ENCODE measurements at places on chromosomes 16 and 17. TPM values are rescaled to one million over a fixed set of nuclear protein-coding genes. Genes with fewer than 3 reads are reported as not detected.

TPSG1 gene
- total RNA-seq, result not detected

XYLT1 gene
- 47.7 TPM for total RNA-seq

CX3CL1 gene
- not detected for total RNA-seq

UTS2R gene
- total RNA-seq, result not detected

TMEM220 gene
- total RNA-seq, result 0.84 TPM

TLE7 gene
- total RNA-seq, result not detected

AIPL1 gene
- total RNA-seq, result not detected

SSTR5 gene
- total RNA-seq, result not detected

SOCS7 gene
- 16.7 TPM for total RNA-seq

METTL16 gene
- total RNA-seq, result 32.5 TPM

PIMREG gene
- total RNA-seq, result 24.9 TPM

CACNG4 gene
- not detected for total RNA-seq

TBX2 gene
- total RNA-seq, result not detected

CCL23 gene
- not detected for total RNA-seq

MYLK3 gene
- 0.59 TPM for total RNA-seq

DPEP1 gene
- not detected for total RNA-seq

GSDMA gene
- 0.59 TPM for total RNA-seq

RNPS1 gene
- 299 TPM for total RNA-seq

NAA60 gene
- 43.8 TPM for total RNA-seq

GPR142 gene
- not detected for total RNA-seq

CLEC18A gene
- total RNA-seq, result 0.89 TPM

HSPB9 gene
- not detected for total RNA-seq

PRAC2 gene
- total RNA-seq, result not detected

ADGRG1 gene
- total RNA-seq, result 2.4 TPM

SHMT1 gene
- total RNA-seq, result 67.0 TPM

HOXB6 gene
- 0.30 TPM for total RNA-seq

CEP131 gene
- 13.7 TPM for total RNA-seq

SLC52A1 gene
- total RNA-seq, result 0.16 TPM

DHRS7C gene
- total RNA-seq, result not detected

SCIMP gene
- total RNA-seq, result not detected

KRT40 gene
- not detected for total RNA-seq

DOC2A gene
- total RNA-seq, result not detected

TMEM88 gene
- 0.57 TPM for total RNA-seq

BRIP1 gene
- total RNA-seq, result 25.7 TPM

PRSS22 gene
- total RNA-seq, result not detected

DNAH2 gene
- total RNA-seq, result not detected

DNAH9 gene
- total RNA-seq, result not detected

SLC2A4 gene
- not detected for total RNA-seq

C1QTNF1 gene
- not detected for total RNA-seq

KIF18B gene
- total RNA-seq, result 83.6 TPM

TRAPPC1 gene
- 217 TPM for total RNA-seq

GJD3 gene
- not detected for total RNA-seq

GAS7 gene
- 0.18 TPM for total RNA-seq

ANKS3 gene
- 12.8 TPM for total RNA-seq

All from T-helper 2 cell treated with Interferon-gamma antibody and Interleukin-4, amounts not matched to agents 100 ng/mL and 5 ng/mL, for 36 hours (primary cell).